ENCODE measurements at places on chromosomes 3 and 15.

GRCh38 chr3:15223685-15224572 is 17.9 kb downstream of the CAPN7 start:
- no peak for DNase-seq

GRCh38 chr3:133805702-133806475 is at the start of gene SRPRB:
Gene SRPRB, plus strand, starts transcription at chr3:133805815. Its CDS starts 34 bp downstream, at chr3:133805849.
- DNase-seq: peak; percentile 90

- no peak for DNase-seq
Observed at GRCh38 chr3:153974614-153975013, 146.6 kb upstream of the ARHGEF26 start.

GRCh38 chr3:57733790-57734189 is 22.3 kb upstream of the SLMAP start:
- no peak for DNase-seq

DNA sequence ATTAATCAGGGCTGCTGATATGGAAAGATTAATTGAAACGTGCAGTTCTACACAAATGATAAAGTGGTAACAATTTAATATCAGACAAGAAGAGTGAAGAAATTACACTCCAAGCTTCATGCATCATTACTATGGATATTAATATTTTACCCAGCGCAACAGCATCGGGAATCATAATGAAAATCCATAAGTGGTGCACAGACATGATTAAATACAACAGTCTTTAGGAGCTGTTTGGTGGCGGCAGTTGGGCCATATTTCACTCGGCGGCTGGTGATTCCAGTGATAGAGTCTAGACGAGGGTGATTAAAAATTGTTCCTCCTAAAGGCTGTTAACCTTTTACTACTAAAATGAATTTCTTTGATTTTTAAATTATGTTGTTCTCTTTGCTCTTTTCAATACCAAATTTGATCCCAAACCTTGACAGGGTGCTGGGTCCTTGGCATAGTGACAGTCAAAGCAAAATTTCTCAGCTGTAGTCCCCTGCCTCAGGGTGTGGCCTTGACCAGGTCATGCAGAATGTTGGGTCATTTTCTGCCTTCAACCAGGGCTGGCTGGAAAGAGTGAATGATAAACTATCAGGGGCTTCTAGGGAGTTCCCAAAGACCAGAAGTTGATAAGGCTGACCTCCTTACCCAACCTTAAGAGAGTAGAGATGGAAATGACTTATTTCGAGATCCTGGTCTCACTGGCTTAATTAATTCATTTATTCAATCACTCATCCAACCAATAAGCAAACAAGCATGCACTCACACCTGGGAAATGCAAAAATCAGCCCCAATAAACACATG is 392.0 kb downstream of the IL20RB start:
- no peak for DNase-seq

DNA sequence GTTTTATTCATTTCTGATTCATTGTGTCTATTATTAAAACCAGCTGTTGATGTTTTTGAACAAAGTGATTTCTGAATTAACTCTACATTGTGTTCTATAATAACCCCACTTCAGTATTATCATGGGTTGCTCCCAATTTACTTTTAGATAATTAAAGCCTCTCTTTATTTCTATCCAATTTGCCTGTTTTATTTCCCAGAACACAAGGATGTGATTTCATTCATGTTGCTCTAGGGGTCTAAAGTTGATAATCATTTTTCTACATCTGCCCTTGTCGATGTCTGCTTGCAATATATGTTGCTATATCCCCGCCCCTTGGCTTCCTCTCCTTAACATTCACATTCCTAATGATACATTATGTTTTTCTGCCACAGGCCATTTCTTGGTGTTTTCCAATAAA is 747.3 kb downstream of the CADM2 start:
- DNase-seq: no peak

GRCh38 chr3:155912090-155912489 is 41.6 kb downstream of the GMPS start:
- DNase-seq: no peak

DNA sequence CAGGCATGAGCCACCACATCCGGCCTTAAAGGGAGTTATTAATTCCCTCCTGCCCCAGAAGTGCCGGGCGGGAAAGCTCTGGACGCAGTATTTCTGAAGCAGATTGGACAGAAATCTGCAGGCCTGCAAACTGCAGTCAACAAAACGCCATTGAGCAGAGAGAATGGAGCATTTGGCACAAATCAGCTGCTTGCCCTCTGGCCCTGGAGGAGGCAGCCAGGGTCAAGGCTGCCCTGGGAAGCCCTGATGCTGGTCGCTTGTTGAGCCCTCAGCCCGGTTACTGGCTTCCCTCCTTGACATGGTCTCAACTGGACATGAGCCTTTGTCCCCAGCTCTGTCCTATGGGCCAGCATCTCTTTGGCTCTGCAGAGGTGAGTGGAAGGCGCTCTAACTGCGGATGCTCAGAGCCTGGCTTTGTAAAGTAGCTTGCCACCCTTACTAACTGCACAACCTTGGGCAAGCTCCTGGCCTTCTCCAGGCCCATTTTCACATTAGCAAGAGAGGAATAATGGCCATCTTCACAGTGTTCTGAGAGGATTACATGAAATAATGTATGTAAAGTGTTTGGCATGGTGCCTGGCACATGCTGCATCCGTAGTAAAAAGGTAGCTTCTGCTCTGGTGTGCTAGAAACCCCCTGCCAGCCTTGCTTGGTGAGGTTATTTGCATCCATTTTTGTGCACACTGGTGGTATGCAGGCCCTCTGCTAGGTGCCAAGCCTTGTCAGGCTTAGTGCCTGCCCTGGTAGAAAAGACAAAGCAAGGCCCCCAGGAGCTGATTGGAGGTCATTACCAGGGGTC is 4.1 kb downstream of the SEMA4B start:
- DNase-seq: peak; percentile 31

GRCh38 chr3:46715507-46716175 is 2.0 kb downstream of the PRSS50 start:
- DNase-seq: no peak

DNA sequence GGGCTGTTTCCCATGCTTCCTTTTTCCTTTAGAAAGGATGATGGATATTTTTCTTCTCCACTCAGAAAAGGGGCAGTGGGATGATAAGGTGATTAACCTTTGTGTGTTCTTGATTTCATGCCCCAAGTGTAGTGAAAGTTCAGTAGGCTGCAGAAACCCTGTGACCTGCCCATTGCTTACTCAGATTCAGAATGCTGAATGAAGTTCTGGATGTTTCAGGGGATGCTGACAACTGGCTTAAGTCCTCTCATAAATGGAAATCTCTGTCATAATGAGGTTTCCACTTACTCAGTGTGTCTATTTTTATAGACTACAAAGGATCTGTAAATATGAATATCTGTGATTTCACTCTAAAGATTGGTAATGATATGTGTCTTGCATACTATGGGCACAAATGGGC is 471.3 kb upstream of the TPRG1 start:
- DNase-seq: no peak

DNA sequence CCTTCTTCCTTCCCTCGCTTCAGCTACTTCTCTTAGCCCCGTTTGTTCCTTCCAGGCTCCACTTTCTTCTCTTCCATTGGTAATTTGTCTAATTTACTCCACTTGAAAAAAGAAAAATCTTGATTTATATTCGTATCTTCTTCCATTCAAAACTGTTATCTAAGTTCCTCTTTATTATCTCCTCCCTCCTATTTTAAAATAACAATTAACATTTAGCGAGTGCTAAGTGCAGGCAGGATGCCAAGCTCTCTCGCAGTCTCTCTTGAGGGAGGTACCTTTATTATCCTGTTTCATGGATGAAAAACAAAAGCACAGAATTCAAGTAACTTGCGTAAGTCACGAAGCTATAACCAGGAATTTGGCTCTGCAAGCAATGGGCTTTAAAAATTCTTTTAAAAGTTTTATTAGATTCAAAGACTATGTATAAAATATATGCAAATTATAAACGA is 418.9 kb upstream of the NAALADL2 start:
- no peak for DNase-seq

GRCh38 chr15:71440489-71441110 is 325.3 kb downstream of the THSD4 start:
- no peak for DNase-seq

- DNase-seq: no peak
Observed at GRCh38 chr15:66621491-66622467, 56.0 kb upstream of the LCTL start.

DNA sequence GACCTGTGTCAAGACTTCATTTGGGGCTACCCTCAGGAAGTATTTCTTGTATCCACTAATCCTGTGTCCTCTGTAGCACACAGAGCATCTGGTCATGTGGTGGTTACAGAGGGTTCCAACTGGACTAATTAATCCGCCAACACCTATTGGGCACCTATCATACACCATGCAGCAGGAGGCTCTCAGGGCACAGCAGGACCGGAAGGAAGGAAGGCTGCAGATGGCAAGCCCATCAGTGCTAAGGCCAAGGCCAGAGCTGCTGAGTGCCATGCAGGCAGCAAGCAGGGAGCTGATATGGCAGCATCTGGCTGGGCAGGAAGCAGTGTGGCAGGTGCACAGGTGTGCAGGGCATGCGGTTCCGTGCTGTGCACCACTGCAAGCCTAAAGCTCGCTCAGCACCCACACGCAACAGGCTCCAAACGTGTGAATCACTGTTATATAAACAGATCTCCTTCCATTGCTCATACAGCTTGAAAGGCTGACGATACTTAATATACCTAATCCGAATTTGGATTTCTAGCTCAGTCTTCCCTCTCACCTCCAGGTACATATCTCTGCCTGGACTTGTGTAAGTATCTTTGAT is 64.4 kb upstream of the SNRPA1 start:
- no peak for DNase-seq

DNA sequence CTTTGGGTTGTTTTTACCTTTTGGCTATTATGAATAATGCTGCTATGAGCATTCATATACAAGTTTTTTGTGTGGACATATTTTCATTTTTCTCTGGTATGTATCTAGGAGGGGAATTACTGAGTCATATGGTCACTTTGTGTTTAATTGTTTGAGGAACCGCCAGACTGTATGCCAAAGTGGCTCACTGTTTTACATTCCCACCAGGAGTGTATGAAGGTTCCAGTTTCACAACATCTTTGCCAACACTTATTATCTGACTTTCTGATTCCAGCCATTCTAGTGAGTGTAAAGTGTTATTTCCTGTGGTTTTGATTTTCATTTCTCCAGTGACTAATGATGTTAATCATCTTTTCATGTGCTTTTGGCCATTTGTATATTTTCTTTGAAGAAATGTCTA is 51.8 kb downstream of the CMTM7 start:
- DNase-seq: no peak

GRCh38 chr3:45026038-45026437 is at the start of gene CLEC3B:
Gene CLEC3B, plus strand, starts transcription at chr3:45026303. Its CDS starts 60 bp downstream, at chr3:45026363.
- DNase-seq: no peak

DNA sequence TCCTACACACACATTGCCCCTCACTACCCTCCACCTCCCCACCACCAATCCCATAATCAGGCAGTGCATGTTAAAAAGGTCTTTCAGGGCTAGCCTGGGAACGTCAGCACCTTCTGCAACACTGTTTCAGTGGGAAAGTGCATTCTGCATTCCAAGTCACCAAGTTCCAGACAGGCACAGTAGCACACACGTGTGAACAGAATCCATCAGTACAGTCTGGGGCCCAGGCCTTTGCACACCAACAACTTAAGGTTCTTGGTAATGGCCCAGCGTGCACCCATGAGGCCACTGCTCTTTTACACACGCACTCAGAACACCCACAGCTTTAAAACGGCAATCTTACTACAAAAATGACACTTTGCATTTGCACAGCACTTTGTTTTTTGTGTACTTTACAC is 1.2 kb downstream of the ANXA2 start:
- no peak for DNase-seq

DNA sequence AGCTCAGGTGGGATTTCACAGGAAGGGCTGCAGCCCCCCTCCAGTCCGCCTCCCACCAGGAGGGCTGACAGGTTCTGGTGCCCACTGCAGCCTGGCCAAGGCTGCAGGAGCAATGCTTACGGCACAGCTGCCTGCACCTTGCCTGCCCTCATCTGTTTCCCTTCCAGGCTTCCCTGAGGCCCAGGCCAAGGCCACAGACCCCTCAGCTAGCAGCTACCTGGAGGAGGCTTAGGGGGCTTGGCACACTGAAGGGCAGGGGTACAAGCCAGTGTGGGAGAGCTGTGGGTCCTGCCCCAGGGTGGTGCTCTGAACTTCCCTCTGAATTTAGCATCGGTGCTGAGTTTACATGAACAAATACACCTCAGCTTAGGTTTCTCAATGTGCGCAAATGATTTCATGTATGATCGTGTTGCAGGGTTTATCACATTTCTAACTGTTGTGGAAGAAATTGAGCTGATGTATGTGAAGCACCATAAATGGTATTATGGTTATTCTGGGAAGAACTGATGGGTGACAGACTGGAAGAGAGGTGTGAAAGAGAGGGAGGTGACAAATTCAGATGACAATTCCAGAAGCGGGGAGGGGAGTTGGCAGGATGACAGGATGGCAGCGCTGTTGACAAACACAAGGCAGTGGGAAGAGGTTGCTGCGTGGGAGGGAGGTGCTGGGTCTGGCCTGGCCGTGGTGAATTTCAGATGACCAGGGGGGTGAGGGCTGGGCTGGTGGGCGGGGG is 6.1 kb downstream of the RHCG start:
- no peak for DNase-seq

GRCh38 chr15:70476441-70476840 is 286.9 kb downstream of the UACA start:
- no peak for DNase-seq

DNA sequence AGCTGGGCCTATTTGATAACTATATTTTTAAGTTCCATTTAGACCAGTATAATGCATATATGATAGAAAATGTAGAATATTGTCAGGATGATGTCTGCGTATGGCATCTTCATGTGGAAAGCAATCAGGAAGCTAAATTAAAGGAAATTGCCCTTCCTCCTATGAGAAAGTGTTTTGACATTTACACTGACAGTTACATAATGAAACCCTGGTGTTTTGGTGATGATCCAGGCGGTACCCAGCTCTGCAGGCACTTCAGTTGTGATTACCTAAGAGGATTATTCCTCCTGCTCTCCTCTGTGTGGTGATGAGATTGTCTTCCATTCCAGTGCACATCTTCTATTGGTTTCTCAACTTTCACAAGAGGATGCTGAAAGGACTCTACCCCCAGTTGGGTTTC is 126.5 kb upstream of the MITF start:
- no peak for DNase-seq

DNA sequence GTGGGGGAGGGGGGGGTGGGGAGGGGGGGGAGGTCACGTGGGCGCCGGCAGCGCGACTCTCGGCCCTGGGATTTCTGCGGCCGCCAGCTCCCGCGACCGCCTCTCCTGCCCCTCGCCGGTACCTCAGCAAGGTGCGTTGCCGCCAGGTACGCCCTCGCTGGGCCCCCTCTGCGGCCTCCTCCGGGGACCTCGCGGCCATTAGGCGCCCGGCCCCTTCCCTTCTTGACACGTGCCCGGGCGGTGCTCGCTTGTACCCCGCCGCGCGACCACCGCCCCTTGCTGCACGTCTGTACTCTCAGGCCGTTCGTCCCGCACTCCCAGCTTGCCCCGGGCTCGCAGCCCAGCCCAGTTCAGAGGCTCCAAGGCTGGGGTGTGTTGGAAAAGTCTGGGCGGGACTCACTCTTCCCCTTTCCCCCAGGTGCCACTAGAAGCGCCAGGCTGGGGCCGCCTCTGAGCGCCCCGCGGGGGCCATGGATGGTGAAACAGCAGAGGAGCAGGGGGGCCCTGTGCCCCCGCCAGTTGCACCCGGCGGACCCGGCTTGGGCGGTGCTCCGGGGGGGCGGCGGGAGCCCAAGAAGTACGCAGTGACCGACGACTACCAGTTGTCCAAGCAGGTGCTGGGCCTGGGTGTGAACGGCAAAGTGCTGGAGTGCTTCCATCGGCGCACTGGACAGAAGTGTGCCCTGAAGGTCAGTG is at the start of gene MAPKAPK3:
Gene MAPKAPK3, plus strand, starts transcription at position 56 of the 696 bp plus-strand sequence. Its CDS starts 415 bp downstream, at position 471.
- DNase-seq: no peak

Data from hypothalamus (tissue), 51 donors.